Tibial nerve (tissue), 4 donors: ENCODE measurements at places on chromosomes 6 and 20.

DNA sequence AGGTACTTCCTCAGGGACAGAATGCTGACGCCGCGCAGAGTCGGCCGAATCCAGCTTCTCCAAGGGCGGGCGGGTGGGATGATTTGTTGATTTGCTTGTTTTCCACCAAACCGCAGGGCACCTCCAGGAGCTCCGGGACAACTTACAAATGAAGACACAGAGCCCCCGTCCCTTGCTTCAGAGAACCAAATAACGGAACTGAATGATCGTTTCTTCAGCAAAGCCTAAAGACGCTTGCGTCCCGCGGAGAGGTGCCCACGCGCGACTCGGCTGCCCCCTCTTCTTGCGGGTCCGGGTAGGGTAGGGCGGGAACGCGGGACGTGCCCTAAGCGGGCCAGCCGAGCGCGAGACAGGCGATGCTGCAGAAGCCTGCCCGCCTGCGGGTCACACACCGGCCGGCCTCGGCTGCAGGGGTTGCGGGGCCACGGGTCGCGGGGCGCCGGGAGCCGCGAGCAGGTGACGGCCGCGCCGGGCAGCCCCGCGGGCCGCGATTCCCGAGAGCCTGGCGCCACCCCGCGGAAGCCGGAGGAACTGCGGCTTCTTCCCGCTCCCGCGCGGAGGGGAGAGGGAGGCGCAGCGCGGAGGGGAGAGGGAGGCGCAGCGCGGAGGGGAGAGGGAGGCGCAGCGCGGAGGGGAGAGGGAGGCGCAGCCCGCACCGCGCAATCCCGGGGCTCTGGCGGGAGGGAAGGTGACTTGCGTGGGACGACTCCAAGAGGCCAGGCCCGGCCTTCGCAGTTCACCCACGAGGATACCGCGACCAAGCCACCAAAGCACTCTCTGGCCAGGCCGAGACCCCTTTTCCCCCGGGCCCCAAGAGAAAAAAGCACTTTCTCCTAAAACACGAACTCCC, 7.7 kb upstream of the FOXF2 start:
- DNase-seq = peak; percentile 56

- DNase-seq = no peak
Measured at GRCh38 chr20:36629719-36630681, 16.0 kb downstream of the SLA2 start.

DNA sequence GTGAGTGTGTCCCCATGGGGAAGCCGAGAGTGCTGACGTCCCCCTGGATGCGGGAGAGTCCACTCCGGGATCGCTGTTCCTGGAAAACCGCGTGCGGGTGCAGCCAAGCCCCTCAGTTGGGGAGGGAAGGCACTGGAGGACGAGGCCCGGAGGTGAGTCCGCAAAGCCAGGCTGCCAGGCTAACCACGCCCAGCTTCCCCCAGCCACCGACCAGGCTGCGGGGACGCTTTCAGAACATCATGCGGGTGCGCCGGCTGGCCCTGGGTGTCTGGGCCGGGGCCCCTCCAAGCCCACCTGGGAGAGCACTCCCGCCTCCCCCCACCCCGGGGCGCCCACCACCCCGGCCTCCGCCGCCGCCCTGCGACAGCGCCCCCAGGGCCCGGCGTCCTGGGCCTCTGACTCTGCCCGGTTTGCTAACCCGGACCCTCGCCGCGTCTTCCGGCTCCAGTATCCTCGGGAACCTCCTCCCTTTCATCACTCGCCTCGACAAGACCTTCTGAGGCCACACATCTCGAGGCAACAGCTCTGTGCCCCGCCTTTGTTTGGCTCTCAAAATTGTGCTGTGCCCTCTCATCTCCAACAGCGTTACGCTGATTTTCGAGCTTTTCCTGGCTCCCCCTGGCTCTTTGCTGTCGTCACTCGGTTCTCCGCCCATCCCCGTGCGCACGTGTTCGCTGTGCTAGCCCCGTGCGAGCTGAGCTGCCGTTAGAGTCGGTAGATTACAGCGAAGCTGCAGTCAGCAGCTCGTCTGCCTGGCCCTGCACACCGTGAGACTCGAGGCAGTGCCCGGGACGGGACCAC, 47.1 kb upstream of the ENTPD6 start:
- peak; percentile 18 for DNase-seq

DNA sequence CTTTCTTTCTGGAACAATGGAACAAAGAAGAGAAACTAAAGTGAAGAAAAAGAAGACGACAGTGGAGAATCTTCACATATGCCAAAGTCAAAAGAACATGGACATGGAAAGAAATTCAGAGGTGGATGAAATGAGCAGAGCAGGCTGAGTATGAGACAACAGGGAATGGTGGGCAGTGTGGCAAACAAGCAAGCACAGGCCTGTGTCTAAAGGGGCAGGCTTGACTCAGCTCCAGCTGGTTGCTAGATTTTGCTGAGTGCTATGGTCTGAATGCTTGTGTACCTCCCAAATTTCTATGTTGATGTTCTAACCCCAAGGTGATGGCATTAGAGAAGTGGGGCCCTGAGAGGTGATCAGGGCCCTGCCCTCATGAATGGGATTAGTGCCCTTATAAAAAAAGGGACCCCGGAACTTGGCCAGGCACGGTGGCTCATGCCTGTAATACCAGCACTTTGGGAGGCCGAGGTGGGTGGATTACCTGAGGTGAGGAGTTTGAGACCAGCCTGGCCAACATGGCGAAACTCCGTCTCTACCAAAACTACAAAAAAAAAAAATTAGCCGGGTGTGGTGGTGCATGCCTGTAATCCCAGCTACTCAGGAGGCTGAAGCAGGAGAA, 49.6 kb downstream of the ZMYND8 start:
- DNase-seq = no peak

DNA sequence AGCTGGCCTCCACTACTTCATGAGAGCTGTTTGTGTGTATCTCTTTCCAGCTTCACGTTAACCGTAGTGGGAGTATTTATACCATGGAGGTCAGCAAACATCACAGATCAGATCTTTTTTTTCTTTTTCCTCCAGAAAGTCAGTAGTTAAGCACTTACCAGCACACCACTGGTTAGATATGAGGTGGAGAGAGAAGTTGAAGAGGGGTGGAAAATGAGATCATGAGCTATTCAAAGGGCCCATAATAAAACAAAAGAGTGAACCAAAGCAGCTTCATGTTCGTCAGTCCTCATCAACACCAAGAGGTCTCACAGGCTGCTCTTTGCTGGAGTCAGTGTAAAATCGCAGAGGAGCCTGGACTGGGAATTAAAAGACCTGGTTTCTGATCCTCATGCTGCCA, 125.1 kb upstream of the SGK1 start:
- no peak for DNase-seq

GRCh38 chr6:170102038-170102437, 188.8 kb downstream of the DLL1 start:
- no peak for DNase-seq
